ENCODE measurements at places on chromosomes 7 and 10.

DNA sequence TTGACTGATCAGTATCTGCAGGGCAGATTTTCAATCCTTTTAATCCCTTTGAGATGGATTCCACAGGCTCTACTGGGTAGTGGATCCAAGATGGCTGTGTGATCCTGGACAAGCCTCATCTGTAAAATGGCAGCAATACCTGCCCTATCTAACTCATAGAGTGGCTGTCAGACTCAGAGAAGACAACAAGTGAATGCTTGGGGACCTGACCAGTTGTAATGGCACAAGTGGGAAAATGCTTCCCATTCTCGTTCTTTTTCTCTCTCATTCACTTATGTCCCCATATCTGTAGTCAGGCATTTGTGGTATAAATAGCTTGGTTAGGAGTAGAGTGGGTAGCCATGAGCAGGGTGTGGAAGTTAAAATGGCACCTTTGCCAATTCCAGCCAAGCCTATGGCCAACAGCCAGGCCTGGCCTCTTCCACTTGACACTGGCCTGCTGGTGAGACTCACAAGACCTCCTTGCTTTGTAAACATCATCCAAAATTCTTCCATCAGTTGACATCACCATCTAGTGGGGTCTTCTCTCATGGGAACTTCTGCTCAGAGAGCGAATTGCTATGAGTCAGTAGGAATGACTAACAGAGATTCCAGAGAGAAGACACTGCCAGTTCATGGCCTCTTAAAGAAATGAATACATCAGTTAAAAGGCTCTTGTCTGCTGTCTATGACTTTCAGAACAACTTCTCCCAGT, 150.1 kb downstream of the PLPP4 start:
- DNase-seq: no peak

GRCh38 chr7:107744345-107744750, 406 bp downstream of the CBLL1 start:
- DNase-seq: no peak

- no peak for DNase-seq
These were observed 83.0 kb downstream of the TAF3 start for GRCh38 chr10:7901256-7901655.

DNA sequence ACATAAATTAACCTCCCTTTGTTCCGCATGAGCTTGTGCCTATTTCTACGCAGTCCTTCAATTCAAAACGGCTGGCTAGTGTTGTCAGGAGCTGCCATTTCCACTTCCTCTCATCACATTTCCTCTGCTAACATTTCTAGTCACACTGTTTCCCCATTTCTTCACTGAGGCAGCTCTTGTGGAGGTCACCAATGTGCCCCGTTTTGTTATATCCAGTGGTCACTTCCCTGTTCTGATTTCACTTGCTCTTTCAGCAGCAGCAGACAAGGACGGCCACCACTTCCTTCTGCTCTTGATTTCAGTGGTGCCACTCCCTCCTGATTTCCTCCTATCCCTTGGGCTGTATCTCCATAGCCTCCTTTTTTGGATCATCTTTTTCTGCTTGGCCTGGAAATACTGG, 64.8 kb upstream of the SEC61G start:
- no peak for DNase-seq

- peak; percentile 85 for DNase-seq
These were observed 13.0 kb upstream of the STK31 start for GRCh38 chr7:23696916-23697441.

- no peak for DNase-seq
These were observed 780.8 kb upstream of the C7orf33 start for GRCh38 chr7:147809786-147810185.

DNA sequence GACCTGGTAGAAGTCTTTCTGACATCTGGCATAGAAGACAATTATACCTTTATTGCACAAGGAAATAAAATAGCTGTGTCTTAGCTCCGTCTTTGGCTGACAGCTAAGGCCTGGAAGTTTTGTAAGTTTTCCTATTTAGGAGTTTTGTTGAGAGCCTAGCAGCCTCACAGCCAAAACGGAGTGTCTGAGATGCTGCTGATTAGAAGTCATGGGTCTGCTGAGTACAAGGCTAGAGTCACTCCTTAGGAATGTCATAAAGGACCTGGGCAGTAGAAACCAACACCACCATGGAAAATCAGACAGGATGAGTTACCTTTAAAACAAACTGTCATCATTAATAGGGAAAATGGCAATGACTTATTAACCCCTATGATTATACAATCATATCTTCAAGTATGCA, 442.5 kb downstream of the KCNMA1 start:
- no peak for DNase-seq

DNA sequence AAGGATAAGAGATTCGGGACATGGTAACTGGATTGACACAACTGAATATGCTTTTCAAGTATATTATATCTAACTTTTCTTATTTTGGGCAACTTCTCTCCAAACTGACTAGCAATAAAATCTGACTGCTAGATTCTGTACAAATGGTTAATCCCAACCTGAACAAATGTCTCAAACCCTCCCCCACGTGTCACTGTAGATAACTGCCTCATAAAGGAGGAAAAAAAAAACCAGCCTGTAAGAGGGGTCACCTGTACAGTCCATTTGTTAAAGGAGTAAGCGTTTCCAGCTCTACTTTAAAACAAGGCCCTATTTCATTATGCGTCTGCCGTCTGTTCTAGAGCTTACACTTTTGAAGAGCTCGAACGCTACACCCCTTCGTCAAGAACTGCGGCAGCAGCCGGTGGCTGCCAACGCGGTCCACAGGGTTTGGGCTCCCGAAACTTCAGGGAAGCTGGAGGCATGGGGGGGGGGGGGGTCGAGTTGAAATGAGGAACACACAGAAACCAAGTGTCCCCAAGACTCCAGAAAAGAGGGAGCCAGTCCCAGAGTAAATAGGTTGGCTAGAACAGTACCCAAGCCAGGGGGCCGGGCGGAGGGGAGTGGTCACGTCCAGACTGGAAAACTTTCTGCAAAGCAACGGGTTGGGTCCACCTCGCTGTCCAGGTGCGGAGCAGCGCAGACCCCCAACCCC, 492 bp downstream of the COG5 start:
- DNase-seq: peak; percentile 61

GRCh38 chr7:113431406-113431805, 313.1 kb upstream of the SMIM30 start:
- no peak for DNase-seq

DNA sequence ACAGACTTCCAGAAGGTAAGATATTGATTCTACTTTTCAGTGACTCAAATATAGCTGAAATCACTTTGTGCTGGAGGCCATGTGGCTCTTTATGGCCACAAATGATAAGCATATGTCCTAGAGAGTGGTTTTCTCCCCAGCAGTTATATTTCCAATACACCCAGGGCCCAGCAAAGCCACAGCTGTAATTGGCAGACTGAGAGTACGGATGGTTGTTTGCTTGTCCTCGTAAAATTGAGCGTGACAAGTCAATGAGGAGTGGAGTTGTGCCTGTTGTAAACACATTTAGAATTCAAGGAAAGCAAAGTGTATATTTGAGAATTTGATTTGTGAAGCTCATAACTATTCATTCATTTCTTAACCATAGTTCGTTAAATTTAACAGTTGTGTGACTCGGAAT, 201.8 kb downstream of the LHFPL3 start:
- no peak for DNase-seq

GRCh38 chr7:17207220-17207619, 91.2 kb upstream of the AHR start:
- no peak for DNase-seq

DNA sequence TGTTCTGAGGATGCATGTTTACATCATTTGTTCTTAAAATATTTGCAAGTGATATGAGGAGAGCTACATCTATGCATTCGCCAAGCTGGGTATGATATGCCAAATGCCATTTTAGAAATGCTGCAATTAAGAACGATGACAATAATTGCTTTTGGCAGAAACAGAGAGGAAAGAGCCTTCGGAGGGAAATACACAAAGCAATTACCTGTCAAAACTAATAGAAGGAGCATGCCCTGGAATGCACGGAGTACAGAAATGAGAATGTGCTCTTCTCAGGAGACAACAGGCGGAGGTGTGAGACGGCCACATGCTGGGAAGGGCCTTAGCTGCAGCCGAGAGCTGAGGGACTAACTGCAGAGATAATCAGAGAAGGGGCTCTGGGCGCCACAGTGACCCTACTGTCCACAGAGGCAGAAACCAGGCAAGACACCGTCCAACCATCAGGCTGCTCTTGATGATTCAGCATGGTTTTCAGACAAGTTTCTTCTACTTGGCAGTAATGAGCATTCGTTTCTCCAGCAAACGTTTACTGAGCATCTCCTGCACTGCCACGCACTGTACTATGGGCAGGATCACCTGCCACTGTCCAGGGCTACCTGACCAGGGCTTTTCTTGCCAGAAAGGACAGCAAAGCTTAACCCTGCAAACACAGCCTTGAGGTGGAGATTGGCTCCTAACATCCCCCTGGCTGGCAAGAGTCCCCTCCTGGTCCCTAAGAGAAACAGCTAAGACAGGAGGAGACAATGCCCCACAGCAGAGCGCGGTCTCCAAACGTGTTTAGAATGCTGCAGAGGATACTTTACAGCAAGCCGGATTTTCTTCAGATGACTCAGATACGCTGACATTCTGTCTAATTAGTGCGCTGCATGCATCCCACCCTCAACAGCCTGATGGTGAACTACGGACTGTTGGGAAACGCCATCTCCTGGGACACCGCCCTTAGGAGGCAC, 18.1 kb downstream of the VIPR2 start:
- DNase-seq: no peak

GRCh38 chr10:11655836-11656235, 44.4 kb upstream of the USP6NL start:
- no peak for DNase-seq

GRCh38 chr10:129381741-129382140, 85.3 kb upstream of the MGMT start:
- DNase-seq: no peak

GRCh38 chr7:18496341-18496700, 772 bp downstream of the HDAC9 start:
- no peak for DNase-seq

DNA sequence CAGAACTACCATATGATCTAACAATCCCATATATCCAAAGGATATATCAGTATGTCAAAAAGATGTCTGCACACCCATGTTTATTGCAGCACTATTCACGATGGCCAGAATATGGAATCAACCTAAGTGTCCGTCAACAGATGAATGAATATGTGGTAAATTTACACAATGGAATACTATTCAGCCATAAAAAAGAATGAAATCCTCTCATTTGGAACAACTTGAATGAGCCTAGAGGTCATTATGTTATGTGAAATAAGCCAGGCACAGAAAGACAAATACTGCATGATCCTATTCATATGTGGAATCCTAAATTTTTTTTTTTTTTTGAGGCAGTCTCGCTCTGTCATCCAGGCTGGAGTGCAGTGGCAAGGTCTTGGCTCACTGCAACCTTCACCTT, 6.3 kb upstream of the CFAP70 start:
- no peak for DNase-seq

DNA sequence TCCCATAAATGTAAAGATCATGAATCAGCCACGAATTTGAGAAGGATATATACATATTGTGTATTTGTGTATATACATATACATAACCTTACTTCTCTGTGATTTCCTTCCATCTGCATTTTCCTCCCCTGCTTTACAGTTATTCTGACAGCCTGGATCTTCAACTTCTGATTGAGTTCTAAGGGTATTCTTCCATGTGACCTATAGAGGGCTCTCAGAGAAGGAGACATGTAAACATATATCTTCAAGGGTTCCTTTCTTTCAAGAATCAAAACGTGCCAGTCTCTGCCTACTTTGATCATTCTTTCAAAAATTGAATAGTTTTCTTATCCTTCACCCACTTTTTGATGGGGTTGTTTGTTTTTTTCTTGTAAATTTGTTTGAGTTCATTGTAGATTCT, 453.7 kb upstream of the POT1 start:
- peak; percentile 72 for DNase-seq

DNA sequence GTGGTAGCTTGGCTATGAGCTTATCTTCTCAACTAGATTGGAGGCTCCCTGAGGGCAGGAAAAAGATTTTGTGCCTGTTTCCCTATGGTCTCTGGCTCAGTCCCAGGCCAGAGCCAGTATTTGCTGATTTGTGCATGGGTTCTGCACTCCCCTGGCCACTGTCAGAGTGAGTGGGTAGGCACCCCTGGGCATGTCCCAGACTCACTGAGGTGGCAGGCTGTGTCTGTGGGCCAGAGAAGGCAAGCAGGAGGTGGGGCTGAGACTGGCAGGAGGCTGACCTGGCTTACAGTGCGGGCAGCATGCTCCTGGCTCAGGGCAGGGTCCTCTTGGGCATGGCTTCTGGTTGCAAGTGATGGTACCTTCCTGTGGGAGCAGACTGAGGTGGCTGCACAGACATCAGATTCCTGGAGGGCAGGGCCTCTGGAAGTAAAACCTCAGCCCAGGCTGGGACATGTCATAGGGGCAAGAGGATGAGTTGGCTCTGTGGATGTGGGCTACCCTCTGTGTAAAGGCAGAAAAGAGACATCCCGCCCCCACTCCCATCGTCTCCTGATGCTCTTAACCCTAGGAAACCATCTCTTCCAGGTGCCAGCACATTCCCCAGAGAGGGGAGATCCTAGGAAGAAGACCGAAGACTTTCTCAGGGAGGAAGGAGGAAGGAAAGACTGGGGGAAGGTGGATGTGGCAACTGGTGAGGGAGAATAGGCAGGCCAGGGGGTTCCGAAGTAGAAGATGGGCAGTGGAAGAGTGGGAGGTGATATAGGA, 4.3 kb downstream of the KCP start:
- no peak for DNase-seq

DNA sequence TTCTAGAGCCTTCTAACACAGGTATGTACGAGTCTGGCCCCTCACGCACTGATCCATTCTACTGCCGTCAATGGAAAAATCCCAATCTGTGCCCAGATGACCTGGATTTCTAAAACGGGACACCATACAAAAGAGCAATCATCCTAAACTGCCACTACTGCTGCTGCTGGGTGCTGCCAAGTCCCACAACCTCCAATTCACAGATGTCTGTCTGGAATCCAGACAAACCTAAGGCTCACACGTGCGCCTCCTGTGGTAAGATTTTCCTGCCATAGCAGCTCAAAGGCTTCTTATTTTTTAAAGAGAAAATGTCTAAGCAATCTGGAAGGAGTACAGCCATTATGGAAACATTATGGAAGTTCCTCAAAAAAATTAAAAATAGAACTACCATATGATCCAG, 40.9 kb downstream of the JCAD start:
- DNase-seq: no peak

- DNase-seq: no peak
These were observed 173.3 kb downstream of the SLIT1 start for GRCh38 chr10:97012470-97012869.

GRCh38 chr10:53646525-53646924, 873.9 kb upstream of the MBL2 start:
- no peak for DNase-seq

DNA sequence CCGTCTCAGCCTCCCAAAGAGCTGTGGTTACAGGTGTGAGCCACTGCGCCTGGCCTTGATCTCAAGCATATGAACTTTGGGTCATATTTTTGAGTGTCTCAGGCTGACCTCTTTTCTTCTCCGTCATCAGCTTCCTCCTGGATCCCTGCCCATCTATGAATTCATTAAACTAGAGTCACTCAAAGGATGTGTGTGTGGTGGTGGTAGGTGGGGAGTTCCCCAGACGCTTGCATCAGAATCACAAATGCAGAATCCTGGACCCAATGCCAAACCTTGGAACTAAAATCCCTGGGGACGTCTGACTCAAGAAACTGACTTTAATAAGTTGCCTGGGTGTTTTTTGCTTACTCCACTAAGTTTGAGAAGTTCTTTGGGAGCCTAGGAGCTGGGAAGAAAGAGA, 6.7 kb upstream of the CREB5 start:
- no peak for DNase-seq

Measured in NAMALWA (cell line).